ENCODE measurements at places on chromosomes 2 and 18.

- no peak for DNase-seq
Measured at GRCh38 chr2:239778861-239779558, 246.1 kb downstream of the NDUFA10 start.

DNA sequence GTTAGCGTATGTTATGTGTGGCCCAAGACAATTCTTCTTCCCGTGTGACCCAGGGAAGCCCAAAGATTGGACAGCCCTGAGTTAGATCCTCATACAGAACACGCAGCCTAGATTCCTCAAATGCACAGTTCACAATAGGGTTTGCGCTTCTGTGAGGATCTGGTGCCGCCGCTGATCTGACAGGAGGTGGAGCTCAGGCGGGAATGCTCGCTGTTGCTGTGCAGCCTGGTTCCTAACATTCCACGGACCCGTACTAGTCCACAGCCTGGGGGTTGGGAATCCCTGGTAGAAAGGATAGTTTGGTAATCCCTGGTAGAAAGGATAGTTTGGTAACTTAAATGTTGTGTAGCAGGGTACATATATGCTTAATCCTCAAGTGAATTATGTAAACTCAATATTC is 27.0 kb downstream of the MAPRE3 start:
- DNase-seq: no peak

DNA sequence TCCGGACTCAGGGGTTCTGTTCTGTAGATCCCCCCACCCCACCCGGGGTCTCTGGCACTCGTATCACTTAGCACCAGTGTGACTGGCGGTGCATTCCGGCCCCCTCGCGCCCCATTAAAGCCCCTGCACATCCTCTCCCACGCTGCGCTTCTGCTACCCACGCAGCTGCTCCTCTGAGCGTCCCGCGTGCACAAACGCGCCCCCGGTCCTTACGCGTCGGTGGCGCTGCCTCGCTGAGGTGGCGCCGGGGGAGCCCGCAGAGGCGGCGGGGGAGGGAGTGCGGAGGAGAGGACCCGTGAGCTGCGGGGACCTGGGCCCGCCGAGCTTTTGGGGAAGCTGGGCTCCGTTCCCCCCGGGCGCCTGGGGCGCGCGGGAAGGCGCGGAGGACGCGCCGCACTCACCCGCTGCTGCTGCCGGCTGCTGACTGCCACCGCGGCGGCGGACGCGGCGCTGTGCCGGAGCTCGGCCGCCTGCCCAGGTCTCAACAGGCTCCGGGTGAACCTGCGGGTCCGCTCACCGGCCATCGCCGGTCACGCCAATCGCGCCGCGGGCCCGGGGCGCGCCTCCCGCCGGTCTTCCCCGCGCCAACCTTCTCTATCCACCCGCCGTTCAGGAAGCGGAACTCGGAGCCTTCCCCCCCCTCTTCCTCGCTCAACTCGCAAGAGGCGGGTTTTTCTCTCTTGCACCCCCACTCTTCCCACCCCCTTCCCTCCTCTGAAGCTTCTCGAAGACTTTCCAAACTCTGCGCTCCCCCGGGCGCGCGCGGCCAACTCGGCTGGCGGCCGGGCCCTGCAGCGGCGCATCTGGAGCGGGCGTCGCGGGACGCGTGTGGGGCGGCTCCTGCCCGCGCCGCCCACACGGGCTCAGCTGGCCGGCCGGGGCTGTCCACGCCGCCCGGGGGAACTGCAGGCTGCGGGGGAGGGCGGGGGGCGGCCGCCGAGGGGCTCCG is at the start of gene DOCK10:
Gene DOCK10, minus strand, starts transcription at position 618 of the 949 bp plus-strand sequence. Its CDS starts 94 bp downstream, at position 524.
- DNase-seq: no peak

- no peak for DNase-seq
Measured at GRCh38 chr2:223860809-223861738, 23.7 kb upstream of the AP1S3 start.

DNA sequence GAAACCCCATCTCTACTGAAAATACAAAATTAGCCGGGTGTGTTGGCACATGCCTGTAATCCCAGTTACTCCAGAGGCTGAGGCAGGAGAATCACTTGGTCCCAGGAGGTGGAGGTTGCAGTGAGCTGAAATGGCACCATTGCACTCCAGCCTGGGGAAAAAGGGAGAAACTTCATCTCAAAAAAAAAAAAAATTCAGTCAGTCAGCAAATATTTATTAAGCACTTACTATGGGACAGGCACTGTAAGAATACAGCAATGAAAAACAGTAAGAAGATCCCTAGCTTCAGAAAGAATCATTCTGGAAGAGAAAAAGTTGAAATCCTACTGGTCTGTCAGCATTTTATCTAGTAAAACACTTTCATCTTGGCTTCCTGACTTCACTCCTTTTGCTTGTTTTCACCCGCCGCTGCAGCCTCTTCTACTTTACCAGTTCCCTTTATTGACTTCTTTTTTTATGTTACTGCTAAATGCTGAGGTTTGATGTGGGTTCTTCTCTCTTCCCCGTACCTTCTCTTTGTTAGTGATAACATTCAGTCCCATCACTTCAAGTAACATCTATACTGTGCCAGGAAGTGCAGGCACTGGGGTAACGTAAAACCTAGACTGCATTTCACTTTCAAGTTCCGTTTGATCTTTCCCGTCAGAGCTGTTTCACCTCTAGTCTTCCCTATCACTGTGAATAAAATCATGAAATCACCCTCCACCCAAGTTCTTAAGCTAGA is 10.8 kb upstream of the TAF4B start:
- DNase-seq: no peak

- DNase-seq: no peak
Measured at GRCh38 chr2:187976259-187976985, 315.3 kb upstream of the GULP1 start.

- DNase-seq: no peak
Measured at GRCh38 chr2:57180042-57180567, 866.5 kb upstream of the VRK2 start.

DNA sequence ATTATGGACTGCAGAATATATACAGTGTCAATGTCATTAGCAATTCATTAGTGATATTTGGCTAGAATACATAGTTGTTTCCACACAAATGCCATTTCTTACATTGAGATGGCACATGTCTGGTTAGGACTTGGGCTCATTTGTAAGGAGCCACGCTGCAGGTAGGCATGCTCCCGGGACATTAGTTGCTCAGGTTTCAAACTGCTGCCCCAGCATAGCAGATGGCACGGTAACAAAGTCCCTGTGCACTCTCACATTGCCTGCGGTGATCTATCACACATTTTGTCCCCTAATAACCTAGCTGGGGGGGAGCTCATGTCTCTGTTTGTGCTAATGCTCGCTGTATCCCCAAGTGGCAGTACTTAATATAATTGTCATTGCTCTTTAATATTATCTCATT is 185.1 kb downstream of the NEDD4L start:
- no peak for DNase-seq

DNA sequence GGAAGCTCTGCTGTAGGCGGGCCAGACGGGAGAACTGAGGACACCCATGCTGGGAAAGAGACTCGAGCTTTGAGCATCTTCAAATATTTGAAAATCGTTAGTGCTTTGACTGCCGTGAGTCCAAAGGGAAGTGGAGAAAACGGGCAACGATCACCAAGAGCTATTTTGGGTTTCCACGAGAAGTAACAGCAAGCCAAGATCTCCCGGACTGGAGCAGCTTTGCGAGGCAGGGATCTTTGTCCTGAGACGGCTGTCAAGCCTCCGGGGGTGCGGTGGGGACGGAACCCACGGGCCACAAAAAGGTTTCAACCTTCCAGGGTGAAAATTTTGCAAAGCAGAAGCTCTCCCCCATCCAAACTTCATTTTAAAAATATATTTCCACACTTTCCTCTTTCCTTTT is 195.8 kb downstream of the NDUFA10 start:
- no peak for DNase-seq

- DNase-seq: no peak
Measured at GRCh38 chr2:18829251-18829902, 240.0 kb upstream of the NT5C1B start.

Data from right renal pelvis (tissue), 4 donors.